Kidney capillary endothelial cell (primary cell): ENCODE measurements at places on chromosomes 13 and 19.

- peak; percentile 82 for DNase-seq
Observed at GRCh38 chr13:45047394-45048310, 58.3 kb downstream of the GPALPP1 start.

DNA sequence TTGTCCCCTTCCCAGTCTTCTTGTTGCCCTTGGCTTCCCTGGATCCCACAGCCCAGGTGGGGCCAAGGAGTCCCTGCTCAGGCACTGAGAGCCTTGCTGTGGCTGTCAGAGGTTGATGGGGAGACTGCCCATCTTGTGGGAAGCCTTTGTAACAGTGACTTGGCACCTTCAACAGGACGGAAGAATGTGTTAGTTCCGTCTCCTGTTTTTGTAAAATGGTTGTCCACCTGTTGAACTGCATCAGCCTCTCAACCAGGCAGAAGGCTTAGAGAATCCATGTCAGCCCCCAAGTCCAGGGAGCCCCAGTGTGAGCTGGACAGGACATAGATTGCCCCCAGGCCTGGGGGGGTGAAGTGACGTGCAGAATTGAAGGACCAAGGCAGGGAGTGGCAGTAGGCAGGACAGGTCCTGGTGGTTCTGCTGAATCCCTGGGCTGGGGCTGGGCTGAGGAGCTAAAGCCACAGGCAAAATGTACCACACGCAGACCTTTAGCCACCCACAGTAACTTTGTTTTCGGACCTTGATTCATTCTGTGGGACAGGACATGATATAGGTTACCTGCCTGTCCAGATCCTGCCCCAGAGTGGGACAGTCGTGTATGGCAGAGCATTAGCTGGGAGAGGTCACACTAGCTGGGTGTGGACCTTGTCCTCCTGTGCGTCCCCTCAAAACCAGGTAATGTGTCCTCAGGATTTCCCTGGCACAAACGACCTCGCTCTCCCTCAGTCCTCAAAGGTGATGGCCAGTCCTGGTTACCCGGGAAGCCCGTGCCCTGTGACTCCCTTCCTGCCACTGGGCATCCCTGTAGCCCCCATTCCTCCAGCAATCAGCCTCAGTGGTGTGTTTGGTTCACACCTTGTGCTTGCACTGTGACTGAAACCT lies 47.0 kb downstream of the GATAD2A start:
- no peak for DNase-seq

- DNase-seq = no peak
Observed at GRCh38 chr13:48866249-48866648, 109.5 kb upstream of the FNDC3A start.

DNA sequence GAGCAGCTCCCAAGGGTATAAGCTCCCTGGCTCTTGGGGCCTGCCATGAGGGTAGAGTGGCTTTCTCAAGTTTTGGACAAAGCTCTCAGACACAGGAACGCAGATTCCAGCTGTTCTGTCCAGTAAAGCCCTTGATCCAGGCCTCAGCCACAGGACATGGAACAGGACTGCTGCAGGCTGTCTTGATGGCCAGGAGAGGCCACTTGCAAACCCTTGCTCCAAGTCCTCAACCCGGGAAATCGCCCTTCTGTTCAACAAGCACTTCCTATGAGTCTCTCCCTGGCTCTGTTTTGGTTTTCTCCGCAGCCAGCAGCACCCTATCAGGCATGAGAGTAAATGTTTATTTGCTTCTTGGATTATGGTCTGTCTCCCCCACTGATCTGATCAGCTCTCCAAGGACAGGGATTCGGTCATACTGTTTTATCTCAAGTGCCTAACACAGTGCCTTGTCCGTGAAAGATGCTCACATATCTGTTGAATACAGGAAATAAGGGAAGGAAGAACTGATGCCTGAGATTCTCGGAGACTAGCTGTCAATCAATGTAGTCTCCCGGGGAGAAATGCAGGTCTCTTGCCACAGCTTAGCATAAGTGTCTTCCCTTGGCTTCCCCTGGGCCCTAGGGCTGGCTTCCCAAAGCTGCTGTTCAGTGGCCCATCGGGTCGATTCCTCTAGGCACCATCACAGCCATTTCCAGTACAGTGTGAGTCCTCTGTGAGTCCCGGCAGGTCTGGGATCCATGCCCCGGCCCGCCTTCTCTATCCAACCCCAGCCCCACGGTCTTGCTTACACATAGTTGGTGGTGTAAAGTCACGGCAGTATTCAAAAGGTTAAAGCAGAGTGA lies 90.8 kb downstream of the TSHZ3 start:
- no peak for DNase-seq

GRCh38 chr19:51726049-51726448 lies 2.3 kb upstream of the HAS1 start:
- DNase-seq = no peak
